ENCODE measurements at places on chromosomes 16 and 17.
A peak's percentile ranks its signal among the peaks of the same experiment; 100 is the strongest.

DNA sequence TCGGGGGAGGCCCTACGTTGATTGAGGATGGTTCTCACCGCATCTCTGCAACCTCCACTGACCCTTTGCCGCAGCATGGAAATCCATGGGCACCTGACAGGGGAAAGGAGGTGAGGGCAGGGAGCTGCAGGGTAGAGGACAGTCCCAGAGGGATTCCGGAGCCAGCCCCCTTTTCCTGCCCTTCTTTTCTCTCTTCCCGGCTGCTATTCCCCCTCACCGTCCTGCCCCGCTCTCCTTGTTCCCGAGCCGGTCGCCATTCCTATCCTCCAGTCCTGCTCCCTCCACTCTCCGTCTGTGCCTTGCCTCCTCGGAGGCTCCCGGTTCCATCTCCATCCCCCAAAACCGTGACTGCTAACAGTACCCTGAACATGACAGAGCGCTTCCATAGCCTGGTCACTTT lies 4.8 kb downstream of the SPATA32 start:
- no peak for DNase-seq

- DNase-seq = no peak
Measured at GRCh38 chr17:6706499-6706898, 6.7 kb downstream of the SLC13A5 start.

- DNase-seq = no peak
Measured at GRCh38 chr17:48148854-48149786, 41.6 kb downstream of the SNX11 start.

GRCh38 chr16:80824623-80825364 lies 20.4 kb upstream of the CDYL2 start:
- no peak for DNase-seq

DNA sequence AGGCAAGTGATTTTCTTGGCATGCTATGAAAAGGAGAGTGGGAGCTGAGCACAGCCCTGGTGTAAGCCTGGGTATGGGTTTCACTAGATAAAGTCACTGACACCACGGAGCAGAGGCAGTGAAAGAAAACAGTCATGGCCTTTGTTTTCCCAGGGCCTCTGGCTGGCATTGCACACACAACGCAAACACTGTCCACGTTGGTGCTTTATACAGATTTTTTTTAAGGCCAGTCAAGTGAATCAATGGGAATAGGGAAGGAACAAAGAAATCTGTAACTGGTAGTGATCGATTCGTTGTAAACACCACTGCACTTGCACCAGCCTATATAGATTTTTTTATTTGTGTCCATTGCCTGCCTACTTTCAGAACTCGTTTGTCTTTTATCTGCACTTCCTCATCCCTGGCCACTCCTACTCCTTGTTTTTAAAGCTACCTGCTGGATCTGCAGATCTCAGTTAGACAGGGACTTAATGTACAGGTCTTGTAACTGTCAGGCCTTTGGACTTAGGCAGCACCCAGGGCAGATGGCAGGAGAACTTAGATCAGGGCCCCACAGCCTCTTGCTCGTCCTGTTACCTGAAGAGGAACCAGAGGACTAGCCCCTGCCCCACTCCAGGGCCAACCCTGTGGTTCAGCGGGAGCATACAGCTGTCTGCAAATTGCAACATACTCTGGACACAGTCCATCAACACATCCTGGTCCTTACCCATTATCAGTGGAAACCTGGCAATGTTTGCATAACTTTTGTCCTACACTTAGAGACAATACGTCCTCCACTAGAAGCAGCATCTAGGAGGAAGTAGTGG lies 10.6 kb upstream of the TMIGD1 start:
- peak; percentile 37 for DNase-seq

DNA sequence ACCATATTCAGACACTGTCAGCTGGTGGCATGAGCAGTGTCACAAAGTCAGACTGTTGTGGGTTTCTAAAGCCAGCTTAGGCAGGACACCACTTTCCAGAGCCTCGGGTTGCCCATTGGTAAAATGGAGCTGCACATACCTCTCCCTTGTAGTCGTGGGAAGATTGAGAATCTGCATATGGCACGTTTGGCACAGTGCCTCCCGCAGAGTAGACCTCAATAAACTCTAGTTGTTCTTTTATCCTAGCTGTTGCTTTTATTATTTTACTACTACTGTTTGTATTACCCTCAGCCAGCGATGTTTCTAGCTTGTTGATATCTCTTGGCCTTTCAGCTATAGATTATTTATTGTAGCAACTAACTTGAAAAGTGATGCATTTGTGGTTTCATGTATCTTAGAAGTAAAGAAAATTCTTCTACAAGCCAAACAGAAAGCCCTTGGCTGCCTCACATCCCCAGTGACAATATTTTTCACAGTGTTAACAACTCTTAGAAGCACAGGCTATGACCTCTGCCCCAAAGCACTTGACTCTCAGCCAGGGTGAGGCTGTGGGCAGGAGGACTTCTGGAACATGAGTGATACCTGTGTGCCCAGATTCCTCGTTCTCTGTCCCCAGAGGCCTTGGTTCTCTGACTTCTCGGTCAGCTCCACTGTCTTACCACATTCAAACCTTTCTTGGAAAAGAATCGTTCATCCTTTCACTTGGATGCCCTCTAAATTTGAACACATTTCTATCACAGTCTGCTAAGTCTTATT lies 351.6 kb downstream of the SNX29 start:
- no peak for DNase-seq

GRCh38 chr17:11682646-11683045 lies 84.4 kb downstream of the DNAH9 start:
- no peak for DNase-seq

GRCh38 chr16:81553814-81554675 lies 109.4 kb downstream of the CMIP start:
- no peak for DNase-seq

DNA sequence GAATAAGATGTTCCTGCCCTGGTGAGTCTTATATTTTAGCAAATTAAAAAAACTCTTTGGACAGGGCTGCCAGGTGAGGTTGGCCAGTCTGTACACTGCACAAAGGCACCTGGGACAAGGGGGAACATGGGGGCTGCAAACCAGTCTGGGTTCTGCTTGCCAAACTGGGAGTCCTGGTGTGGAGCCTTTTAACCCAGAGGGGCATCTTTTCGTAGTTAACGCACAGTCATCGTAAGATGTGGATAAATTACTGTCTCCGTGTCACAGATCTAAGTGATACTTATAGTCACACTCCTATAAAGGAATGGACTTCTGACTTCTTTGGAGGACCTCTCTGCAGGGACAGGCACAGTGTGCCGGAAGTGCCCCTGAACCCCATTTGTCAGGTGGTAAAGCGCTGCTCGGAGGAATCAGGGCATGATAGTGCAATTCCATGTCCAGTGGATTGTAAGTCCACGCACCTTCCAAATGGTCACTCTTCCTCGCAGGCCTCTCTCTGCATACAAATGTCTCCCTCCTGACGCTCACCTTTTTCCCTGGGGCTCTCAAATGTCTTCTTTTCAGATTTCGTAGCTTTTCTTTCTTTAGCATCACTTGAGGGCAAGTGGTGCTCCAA lies 14.7 kb downstream of the DEXI start:
- no peak for DNase-seq

DNA sequence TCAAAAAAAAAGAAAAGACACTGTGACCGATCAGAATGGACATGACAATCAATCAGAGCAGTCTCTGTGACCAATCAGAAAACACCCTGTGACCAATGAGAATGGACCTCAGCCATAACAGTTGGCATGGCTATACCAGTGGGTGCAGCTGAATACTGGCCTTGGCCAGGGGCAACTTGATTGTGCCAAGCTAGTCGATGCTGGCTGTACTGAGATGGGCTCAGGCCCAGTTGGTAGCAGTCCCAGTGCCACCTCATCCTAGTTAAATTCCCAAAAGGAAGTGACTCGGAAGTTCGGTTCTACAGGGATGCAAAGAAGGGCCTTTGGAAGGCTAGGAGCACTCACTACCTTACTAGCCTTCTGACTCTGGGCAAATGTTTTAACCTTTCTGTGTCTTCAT lies 37.2 kb upstream of the BCO1 start:
- DNase-seq = no peak

DNA sequence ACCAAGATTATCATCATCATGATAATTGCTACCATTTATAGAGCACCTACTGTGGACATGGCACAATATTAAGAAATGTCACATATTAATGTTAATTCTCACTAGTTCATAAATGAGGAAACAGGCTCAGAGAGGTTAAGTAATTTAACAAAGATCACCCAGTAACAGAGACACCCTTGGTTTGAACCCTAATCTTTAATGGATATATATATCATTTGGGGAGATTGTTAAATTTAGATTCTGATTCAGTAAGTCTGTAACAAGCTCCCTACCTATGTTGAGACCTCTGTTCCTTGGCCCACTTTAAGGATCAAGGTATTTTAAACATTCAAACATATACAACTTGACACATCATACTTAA lies 804 bp upstream of the TMEM100 start:
- no peak for DNase-seq

DNA sequence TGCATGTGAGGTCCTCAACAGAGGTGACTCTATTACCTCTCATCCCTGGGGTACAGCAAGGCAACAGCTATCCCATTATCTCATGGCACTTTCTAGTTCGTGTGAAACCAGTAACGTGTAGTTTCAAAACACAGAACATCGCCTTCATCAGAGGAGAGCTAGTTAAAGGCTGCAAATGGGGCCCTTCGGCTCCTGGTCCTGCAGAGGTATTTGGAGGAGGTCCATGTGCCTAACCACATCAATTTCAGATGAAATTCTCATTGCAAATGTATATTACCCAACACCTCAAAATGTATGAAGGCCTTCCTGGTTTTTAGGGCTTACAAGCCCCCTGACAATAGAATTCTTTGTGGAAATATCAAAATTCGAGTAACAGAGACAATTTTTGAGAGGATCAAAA lies 95.7 kb upstream of the PSMD7 start:
- DNase-seq = no peak

GRCh38 chr16:56047307-56048234 lies 143.7 kb upstream of the GNAO1 start:
- DNase-seq = no peak

DNA sequence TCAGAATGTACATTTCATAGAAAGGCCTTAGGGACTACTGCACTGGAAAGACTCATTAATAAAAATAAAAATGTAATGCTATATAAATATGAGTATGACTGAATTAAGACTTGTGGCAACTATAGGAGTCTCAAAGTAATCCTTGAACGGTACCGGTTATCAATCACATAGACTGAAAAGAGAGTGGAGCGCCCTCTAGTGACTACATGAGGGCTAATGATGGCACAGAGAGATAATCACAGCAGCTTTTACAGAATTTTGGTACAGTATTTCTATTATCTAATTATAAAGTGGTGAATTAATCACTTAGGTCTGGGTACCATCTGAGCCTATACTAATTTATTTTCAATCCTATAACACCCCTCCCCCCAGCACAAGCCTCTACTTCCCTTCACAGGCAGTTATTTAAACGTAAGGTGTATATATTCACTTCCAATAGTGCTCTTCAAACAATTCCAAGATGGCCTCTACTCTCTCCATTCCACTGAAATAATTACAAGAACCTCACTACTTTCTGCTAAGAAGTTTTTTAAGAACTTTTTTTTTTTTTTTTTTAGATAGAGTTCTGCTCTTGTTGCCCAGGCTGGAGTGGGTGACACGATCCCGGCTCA lies 40.7 kb upstream of the ANKFY1 start:
- no peak for DNase-seq

Measured in SIG-M5 (cell line).